ENCODE measurements at places on chromosomes 6 and 20. TPM values are rescaled to one million over a fixed set of nuclear protein-coding genes. Genes with fewer than 3 reads are reported as not detected.

- DNase-seq: no peak
Measured at GRCh38 chr6:158545043-158545966, 14.6 kb upstream of the TMEM181 start.

DNA sequence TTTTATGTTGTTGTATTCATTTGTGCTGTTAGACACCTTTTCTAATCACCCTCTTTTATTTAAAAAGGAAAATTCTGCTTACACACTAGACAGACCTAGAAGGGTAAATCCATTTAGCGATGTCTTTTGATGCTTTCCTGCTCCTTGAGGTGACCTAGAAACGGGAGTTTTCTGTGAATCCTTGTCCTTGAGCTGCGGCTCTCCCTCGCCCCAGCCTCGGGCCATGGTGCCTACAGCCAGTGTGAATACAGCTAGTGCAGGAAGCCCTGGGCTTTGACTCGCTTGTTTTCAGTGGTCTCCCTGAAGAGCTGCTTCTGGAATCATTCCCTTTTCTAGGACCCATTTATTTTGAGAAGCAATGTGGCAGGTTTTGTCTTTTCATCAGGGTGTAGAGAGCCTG lies 17.6 kb upstream of the ADRM1 start:
- DNase-seq: no peak

- no peak for DNase-seq
Measured at GRCh38 chr20:953742-954141, 37.6 kb upstream of the ANGPT4 start.

- no peak for DNase-seq
Measured at GRCh38 chr6:13575377-13575775, 975 bp downstream of the SIRT5 start.

DNA sequence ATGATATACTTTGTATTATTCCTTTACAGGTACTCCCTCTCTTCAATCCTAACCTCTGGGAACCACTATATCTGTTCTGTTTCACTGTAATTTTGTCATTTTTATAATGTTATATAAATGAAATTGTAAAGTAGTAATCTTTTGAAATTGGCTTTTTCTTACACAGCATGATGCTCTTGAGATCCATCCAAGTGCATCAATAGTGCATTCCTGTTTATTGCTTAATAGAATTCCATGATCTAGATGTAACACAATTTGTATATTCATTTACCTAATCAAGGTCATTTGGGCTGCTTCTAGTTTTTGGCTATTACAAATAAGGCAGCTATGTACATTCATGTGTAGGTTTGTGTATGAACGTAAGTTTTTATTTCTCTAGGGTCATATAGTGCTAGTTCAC lies 174.6 kb downstream of the KHDC1L start:
- DNase-seq: no peak

- no peak for DNase-seq
Measured at GRCh38 chr6:168181876-168182275, 102.9 kb upstream of the FRMD1 start.

DNA sequence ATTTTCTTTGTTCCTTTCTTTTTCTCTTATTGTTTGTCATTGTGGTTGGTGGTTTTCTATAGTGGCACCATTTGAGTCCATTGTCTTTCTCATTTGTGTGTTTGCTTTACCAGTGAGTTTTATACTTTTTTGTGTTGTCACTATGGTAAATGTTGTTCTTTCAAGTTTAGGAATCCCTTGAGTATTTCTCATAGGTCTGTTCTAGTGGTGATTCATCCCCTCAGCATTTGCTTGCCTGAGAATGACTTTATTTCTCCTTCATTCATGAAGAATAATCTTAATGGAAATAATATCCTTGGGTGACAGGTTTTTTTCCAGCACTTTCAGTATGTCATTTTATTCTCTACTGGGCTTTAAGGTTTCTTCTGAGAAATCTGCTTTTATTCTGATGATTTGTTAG lies 209.2 kb upstream of the ASCC3 start:
- DNase-seq: no peak

DNA sequence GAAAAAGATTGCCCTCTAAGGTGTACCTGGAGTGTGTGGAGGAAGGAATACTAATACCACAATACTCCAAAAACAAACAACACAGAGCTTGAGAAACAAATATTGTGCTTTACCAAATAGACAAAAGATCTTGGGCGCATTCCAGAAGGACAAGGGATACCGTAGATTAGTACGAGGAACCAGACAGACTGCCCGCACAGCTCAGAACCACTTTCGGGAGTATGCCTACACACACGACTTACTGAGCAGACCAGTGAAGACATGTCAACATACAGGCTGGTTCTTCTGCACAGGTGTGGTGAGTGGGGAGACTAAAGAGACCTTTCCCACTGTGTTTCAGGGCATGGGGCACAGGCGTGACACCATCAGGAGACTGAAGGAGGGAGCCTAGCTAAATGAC lies 15.8 kb upstream of the FOXQ1 start:
- no peak for DNase-seq

DNA sequence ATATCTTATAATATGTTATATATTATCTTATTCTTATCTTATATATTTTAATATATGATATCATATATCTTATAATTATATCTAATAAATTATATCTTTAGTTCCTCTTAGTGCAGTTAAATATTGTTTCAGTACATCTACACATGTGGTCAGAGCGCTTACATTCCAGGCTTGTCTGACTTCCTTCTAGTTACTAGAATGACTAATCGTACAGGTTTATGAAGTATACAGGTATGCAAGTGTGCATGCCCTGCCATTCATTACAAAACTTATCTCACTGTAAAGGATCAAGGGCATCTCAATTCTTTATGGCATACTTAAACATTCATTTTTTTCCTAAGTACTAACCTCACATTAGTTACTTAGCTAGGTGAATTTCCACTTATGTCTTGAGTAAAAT lies 1278.0 kb upstream of the MAP3K7 start:
- DNase-seq: no peak

- DNase-seq: no peak
Measured at GRCh38 chr6:69027861-69028260, 392.8 kb downstream of the ADGRB3 start.

- no peak for DNase-seq
Measured at GRCh38 chr6:56770011-56770520, 127.4 kb upstream of the DST start.

DNA sequence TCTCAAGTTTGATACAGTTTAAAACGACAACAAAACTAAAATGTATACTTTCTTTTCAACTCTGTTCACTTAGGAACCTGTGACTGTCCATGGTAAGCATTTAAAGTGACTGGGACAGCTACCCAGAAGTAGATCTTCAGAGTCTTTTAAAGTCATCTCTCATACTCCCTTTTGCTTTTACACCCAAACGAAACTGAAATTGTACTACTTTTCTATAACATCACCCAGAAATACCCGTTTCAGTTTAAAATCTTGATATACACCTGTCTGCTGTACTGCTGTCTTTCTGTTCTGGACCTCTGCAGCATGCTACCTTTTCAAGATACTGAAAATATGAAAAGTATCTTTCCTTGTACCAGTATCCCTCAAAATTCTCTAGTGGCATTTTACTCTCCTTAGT lies 170.4 kb upstream of the THEMIS start:
- DNase-seq: no peak

- DNase-seq: no peak
Measured at GRCh38 chr6:66558189-66558588, 851.2 kb upstream of the EYS start.

- DNase-seq: no peak
Measured at GRCh38 chr6:149252622-149253021, 64.9 kb upstream of the TAB2 start.

GRCh38 chr6:36131511-36132245 lies 1.4 kb downstream of the MAPK13 start:
- DNase-seq: no peak

GRCh38 chr6:11414176-11414963 lies 123.2 kb upstream of the TMEM170B start:
- DNase-seq: peak; percentile 36

DNA sequence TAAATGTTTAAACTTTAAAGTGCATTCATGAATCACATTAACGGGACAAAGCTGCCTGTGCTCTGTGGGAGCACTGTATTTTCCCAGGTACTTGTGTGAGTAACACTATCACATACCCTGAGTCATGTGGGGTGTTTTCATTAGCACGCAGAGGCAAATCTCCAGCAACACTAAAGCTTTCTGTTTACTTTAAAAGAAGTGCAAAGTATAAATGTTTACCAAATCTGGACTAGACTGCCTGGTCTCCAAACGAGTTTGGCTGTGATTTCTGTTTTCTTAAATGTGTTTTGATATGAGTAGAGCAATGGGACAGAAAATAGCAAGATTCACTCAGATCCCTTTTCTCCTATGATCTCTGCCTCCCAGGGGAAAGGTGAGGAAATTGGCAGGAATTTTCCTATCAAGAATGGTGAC lies 28.8 kb upstream of the RIPPLY2 start:
- DNase-seq: no peak

DNA sequence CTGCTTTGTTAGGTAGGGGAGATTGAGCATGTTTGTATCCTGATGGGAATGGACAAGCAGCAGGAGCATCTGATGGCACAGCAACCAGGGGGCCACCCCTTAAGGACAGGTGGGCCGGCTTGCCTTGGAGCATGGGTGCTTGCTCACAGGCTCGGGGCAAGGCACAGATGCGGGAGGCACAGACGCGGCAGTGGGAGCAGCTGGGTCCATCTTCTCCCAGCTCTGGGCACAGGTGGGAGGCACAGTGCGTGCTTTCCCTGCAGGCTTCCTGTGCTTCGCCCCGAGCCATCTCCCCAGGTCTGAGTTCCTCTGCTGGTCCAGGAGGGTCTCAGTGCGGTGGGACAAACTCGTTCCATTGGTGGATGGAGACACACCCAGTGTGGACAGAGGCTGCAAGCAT lies 73.6 kb upstream of the BHLHE23 start:
- no peak for DNase-seq

- DNase-seq: no peak
Measured at GRCh38 chr6:22236626-22237414, 60.0 kb downstream of the PRL start.

GRCh38 chr6:70616728-70617260 lies 50.1 kb downstream of the SDHAF4 start:
- DNase-seq: no peak

GRCh38 chr6:35489995-35490791 lies 6.7 kb downstream of the TEAD3 start:
- no peak for DNase-seq

DNA sequence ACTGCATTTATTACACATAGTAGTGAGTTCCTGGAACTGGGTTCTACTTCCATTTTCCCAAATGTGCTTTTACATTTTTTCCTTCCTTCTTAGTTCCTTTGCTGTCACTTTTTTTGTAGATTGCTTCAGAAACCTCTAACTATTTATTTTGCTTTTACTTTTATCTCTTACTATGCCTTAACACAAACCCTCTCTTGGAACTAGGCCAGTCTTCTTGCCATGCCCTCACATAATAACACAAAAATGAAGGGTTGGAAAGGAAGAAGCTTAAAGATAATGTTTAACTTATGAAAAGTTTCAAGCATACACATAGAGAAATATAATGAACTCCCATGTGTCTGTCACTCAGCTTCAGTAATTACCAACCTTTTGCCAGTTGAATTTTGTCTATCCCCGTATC lies 27.1 kb downstream of the TOP1 start:
- no peak for DNase-seq

- DNase-seq: no peak
Measured at GRCh38 chr20:41200446-41201202, 63.3 kb downstream of the PLCG1 start.

- no peak for DNase-seq
Measured at GRCh38 chr6:5107341-5107740, 22.2 kb downstream of the PPP1R3G start.

- DNase-seq: no peak
Measured at GRCh38 chr6:23522792-23523547, 603.0 kb upstream of the NRSN1 start.

GRCh38 chr6:160962835-160963623 lies 28.5 kb upstream of the MAP3K4 start:
- DNase-seq: no peak

The SSTR4 gene
- total RNA-seq: not detected

The HEY2 gene
- total RNA-seq: 0.25 TPM

The LAMP5 gene
- not detected for total RNA-seq

The BPIFB2 gene
- 0.22 TPM for total RNA-seq

The TXLNB gene
- 0.72 TPM for total RNA-seq

The WFDC10B gene
- not detected for total RNA-seq

Data from T-cell (primary cell).